Naive thymus-derived CD8-positive, alpha-beta T cell (primary cell): ENCODE measurements at places on chromosomes 7 and 10. TPM values are rescaled to one million over a fixed set of nuclear protein-coding genes. Genes with fewer than 3 reads are reported as not detected.

TMEM184A gene
- not detected for polyA plus RNA-seq

LIPK gene
- polyA plus RNA-seq = not detected

OPN1SW gene
- polyA plus RNA-seq = not detected

SPOCK2 gene
- polyA plus RNA-seq = 292 TPM

SSC4D gene
- not detected for polyA plus RNA-seq

PCDH15 gene
- not detected for polyA plus RNA-seq

ELN gene
- polyA plus RNA-seq = not detected

HECW1 gene
- not detected for polyA plus RNA-seq

MYL10 gene
- polyA plus RNA-seq = not detected

LSM8 gene
- 41.0 TPM for polyA plus RNA-seq

FAM25G gene
- not detected for polyA plus RNA-seq

CRHR2 gene
- not detected for polyA plus RNA-seq

CUZD1 gene
- 0.64 TPM for polyA plus RNA-seq

CDHR3 gene
- polyA plus RNA-seq = 2.0 TPM

PDE6C gene
- 0.19 TPM for polyA plus RNA-seq

OR9A2 gene
- not detected for polyA plus RNA-seq

CALML3 gene
- not detected for polyA plus RNA-seq

CALD1 gene
- not detected for polyA plus RNA-seq

TRIM50 gene
- polyA plus RNA-seq = not detected

GFRA1 gene
- not detected for polyA plus RNA-seq

DRGX gene
- not detected for polyA plus RNA-seq
